ENCODE measurements at places on chromosomes 5 and 9. TPM values are rescaled to one million over a fixed set of nuclear protein-coding genes. Genes with fewer than 3 reads are reported as not detected.

Gene KIF4B
- 0.15 TPM for total RNA-seq

Gene ENTPD2
- total RNA-seq: not detected

Gene LHX3
- under 0.01 TPM for total RNA-seq

Gene DPYSL3
- total RNA-seq: 185 TPM

Gene EQTN
- not detected for total RNA-seq

Gene NIM1K
- 9.1 TPM for total RNA-seq

Gene PCDHB14
- 1.2 TPM for total RNA-seq

Gene FOXI1
- not detected for total RNA-seq

Gene PTGER4
- 10.3 TPM for total RNA-seq

All from smooth muscle cell of trachea (primary cell).